Stimulated activated CD8-positive, alpha-beta memory T cell treated with anti-CD3 and anti-CD28 coated beads, Interleukin-4, amount 100 ng/mL, for 4 hours (primary cell): ENCODE measurements at places on chromosomes 4 and X.

DNA sequence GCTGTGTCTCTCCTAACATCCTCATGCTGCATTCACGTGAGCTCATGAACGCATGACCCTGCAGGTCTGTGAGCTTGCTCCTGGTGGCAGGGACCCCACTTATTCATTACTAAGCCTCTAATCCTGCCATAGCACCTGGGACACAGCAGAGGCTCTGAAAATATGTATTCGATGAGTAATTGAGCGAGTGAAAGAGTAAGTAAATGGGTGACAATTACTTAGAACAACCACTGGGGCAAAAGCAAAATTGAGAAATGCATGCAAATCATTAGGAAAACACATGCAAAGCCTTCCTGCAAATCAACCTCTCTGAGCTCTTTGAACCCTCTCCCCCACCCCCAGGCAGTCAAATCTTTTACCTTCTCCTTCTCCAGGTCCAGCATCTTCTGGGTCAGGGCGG, 23.6 kb upstream of the C4orf50 start:
- no peak for DNase-seq

DNA sequence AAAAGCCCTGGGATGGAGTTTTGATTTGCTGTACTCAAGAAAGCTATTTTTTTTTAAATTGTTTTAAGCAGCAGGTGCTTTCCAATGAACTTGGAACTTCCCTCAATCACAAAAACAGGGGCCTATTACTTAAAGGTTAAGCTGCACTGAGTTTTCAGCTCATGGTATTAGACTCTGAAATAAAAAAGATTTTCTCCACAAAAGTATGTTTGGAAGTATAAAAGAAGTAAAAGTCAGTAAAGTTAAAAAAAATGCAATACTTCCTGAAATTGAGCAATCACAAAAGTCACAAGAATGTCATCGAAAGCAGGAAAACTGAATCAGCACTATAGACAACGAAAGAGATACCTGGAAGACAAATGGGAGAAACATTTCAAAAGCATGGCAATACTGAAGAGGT, 38.9 kb upstream of the PLAC8 start:
- no peak for DNase-seq

GRCh38 chr4:42501624-42502401, 104.5 kb downstream of the SHISA3 start:
- no peak for DNase-seq

- no peak for DNase-seq
Observed at GRCh38 chr4:33709247-33709646, 2535.1 kb downstream of the ARAP2 start.

DNA sequence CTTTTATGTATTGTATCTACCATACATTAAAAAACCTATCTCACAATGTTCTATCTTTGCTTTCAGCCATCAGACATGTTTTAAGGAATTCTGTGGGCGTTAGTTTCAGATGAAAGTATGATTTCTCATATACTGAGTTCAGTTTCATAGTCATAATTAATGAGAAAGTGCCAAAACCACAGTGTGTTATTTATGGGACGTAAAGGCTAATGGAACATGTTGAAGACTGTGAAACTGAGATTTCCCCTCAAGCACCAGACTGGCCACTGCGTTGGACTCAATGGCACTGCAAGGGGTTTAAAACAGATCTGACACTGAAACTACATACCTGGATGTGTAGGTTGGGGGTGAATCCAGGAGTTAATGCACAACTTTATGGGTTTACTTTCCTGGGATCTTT, 32.0 kb downstream of the F8 start:
- no peak for DNase-seq

DNA sequence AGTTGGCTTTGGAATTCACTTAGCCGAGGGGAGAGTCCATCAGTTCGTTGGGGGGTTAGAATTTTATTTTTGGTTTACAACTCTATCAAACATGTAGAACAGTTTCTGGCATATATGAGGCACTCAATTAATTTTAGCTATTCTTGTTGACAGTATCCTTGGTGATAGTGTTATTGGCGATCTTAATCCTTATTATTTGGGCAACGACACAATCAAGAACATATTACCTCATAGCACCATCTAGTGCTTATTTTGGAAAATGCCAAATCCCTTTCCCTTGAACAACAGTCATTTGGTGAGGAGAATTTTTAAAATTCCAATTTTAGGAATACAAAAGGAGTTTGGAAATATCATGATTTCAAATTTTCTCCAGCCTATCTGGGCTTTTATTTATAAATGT, 17.9 kb upstream of the PGRMC1 start:
- DNase-seq, result no peak

DNA sequence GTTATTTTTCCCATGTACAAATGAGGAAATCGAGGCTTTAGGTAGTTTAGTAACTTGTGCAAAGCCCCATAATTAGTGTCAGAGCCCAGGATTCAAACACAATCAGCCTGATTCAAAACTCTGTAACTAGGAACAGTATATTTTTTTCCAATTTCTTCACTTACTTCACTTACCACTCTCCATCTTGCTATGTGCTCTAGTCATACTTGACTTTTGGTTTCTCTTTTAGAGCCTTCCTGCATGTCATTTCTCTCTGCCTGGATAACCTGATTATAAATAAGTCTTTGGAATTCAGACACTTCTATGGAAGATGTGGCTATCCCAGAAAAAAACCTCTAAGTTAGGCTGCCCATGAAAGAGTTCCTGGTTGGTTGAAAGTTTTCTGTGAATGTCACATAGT, 22.2 kb downstream of the SATL1 start:
- DNase-seq, result no peak

GRCh38 chr4:1512738-1513660, 106.8 kb upstream of the NKX1-1 start:
- DNase-seq, result no peak

GRCh38 chr4:8200302-8200975, 1.3 kb downstream of the SH3TC1 start:
- DNase-seq, result no peak

DNA sequence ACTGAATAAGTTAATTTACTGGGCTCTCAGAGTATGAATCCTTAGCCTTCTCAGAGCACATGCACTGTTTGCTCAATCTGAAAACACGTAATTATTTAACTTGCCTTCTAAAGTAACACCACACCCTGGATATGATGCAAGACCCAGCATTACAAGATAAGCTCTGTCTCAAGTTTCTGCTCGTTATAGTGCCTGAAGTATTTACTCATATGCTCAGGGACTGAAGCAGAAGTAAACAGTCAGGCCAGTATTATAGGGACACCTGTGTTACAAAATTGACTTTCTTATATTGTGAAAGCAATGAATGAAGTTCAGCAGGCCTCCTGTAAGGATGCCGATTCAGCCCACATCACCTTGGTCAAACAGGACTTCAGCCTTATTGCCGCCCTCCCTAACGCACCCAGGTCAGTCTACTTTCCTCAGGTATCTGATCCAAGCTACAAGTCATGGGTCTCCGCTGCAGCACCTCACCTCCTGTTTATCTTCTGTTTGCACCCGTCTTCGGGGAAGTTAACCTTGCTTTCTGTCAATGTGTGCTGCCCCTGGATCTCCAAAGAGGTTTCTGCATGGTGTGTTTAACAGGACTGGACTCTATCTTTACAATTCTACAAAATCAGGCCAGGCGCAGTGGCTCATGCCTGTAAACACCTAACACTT, 42.8 kb upstream of the KLF3 start:
- no peak for DNase-seq

DNA sequence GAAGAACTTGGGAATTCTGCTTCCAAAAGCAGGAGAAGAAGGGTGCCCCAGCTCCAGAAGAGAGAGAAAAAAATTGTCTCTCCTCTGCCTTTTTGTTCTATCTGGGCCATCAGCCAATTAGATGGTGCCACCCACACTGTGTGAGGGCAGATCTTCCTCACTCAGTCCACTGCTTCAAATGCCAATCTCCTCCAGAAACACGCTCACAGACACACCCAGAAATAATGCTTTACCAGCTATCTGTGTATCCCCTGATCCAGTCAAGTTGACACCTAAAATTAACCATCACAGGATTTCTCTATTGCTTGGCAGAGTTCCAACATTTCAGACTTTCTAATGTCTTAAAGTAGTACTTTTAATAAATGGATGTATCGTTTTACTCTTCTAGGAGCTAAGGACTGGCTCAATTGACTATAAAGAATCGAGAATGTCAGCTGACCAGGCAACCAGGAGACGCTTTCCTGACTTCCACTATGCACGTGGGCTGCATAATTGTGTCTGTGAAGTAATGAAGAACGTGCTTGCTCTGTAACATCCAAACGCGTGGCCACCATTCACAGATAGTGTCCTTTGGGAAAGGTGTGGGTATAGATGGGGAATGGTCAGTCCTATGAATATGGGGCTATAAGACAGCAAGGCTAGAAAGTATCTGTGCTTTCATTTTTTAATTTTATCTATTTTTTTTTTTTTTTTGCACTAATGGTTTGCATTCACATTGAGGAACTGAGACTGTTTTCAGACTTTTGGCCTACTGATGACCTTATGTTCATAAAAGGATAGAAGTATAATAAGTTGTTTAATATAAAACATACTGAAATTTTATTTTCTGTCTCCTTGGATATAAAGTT, 9.9 kb upstream of the SMIM20 start:
- no peak for DNase-seq

DNA sequence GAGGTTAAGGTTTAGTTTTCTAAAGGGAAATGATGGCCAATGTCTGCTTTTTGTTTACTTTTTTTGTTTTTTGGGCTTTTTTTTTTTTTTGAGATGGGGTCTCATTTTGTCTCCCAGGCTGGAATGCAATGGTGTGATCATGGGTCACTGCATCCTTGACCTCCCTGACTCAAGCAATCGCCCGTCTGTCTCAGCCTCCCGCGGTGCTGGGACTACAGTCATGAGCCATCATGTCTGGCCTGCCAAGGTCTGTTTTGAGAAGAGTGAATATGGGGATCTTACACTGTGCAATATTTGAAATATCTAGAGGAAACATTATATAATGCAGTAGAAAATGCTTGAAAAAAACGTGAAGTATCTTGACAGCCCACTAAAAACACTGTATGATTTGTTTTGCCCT, 162.5 kb downstream of the GASK1B start:
- DNase-seq, result no peak

DNA sequence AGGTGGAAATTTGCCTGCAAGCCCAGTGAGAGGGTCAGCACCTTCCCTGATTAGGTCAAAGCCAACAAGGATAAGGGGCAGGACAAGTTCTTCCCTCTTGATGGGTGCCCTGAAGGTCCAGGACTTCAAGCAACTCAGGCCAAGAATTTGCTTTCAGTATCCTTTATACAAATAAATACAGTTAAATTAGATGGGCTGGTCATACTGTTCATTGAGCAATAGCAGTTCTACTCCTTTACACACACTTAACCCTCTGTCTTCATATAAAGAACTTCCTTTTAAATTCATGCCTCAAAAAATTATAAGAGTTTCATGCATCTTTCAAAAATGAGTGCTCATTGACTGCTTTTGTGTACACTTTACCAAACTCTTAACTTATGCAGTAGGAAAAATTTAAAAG, 392.0 kb downstream of the SPRY1 start:
- no peak for DNase-seq

GRCh38 chr4:189136462-189136861, 804.2 kb upstream of the FRG1 start:
- DNase-seq, result no peak

DNA sequence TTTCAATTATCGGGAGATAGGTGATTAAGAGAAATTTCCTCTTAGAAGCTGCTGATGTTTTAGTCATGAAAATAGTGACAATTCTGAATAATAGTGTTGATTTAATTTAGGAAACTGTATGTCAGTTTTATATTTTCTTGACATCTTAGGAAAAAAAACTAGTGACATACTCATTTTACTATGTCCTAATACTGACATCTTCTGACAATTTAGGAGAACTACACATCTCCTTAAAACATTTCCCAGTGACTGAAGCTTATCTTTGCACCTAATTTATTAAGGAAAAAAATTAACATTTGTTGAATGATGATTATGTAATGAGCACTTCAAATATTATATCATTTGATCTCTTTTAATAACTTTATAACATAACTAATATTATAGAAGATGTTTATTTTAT, 42.0 kb upstream of the RBMXL3 start:
- no peak for DNase-seq

DNA sequence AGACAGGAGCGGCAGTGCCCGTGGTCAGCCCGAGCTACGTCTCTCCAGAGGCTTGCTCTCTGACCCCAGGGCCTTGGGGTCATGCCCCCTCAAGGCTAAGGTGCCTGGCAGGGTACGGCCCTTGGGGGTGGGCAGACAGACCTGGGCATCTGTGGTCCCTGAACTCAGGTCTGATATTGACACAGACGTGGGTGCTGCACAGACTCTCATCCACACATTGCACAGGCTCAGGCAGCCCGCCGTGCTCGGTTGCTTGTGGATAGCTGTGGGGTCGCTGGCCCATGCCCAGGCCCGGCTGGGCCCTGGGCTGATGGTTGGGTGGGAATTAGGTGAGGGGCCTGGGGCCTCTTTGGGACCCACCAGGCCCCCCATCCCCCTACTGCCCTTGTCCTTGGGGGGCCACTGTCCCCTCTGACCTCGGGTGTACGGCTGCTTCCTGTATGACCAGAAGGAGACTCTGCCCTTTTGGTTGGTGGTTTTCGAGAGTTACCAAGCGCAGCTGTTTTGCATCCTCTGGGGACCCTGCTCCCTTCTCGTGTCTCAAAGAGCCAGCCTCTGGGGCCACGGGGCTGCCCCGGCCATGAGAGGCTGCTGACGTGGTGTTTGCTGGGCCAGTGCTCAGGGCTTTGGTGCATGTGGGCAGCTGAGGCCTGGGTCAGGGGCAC, 10.1 kb downstream of the FGFRL1 start:
- DNase-seq, result no peak
